ENCODE measurements at places on chromosomes 12 and 14.

DNA sequence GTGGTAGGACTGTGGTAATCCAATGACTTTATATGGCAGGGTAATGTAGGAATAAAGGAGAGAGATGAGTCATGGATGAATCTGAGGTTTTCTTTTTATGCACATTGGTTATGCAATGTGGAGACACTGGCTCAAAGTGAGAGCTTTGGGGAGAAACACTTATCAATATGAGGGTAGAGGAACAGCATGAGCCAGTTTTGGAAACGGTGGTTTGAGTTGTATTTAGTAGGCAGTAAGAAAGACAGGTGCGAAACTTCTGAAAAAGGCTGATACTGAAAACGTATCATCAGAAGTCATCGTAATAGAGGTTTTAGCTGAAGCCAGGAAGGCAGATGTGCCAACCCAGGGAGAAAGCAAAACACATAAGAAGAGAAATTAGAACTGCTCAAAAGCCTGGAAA is 854.8 kb upstream of the SEL1L start:
- DNase-seq, result no peak

DNA sequence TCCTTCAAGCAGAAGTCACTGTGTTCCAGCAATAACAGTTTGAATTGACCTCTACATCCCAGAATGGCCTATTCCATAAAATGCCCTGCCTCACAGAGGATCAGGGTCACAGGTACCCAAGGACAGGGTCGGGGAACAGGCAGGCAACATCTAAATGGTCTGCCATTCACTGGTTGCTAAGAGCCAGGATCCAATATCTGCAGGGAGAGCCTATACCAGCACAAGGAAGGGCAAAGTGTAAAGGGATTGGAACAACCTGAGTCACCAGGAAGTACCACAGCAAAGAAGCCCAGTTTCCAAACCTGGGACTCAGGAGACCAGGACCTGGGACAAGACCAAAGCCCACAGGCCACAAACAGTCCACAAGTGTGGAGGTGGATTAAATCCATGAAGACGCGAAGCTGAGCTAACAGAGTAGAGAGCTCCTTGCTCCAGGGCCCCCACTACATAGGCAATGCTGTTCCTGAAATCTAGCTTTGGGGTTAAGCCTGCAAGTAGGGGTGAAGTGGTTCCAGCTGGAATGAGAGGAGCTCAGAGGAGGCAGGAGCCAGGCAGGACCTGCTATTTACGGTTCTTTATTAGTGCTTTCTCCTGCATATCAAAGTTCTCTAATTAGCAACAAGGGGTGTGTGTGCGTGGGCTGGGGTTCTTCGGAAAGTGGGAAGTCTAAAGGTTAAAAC is 274.3 kb downstream of the BCL11B start:
- no peak for DNase-seq

GRCh38 chr14:50350975-50351374 is 38.9 kb downstream of the DMAC2L start:
- no peak for DNase-seq

GRCh38 chr14:105937253-105938054 is 411.1 kb downstream of the TMEM121 start:
- DNase-seq, result no peak

- DNase-seq, result no peak
Measured at GRCh38 chr14:92929689-92930608, 7.0 kb downstream of the CHGA start.

DNA sequence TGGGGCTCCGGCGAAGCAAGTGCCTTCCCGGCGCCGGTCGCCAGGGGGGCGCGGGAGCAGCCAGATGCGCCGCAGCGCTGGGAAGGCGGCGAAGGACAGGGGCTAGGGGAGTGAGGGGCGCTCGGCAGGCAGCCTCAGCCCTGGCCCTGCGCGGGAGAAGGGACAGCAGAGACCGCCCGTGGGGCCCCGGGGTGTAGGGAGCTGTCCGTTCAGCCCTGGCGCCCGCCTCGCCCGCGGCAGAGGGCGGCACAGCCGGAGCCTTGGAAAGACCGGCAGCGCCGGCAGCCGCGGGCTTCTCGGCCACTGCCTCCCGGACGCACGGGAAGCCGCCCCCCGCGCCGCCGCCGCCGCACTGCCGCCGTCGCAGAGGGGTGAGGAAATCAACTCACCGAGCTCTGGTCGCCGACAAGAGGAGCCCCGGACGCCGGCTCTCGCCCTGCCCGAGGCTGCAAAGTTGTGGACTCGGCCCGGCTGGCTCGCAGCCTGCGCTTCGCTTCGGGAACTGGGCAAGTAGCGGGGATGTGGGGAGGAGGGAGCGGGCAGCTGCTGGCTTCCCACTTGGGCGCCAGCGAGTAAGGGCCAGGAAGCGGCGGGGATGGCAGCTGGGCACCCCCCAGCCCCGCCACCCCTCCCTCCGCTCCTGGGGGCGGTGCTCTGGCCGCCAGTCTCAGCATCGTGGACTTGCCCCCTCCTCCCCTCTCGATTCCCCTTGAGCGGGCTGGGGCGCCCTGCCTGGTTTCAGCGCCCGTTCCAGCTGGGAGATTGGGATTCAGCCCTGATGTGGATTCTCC is at the start of gene ZDHHC22:
Gene ZDHHC22, minus strand, starts transcription at position 578 of the 791 bp plus-strand sequence. CDS start 2,053 bp downstream, outside the sequence.
- DNase-seq, result no peak

GRCh38 chr14:99586054-99586760 is 17.8 kb downstream of the CCDC85C start:
- no peak for DNase-seq

- DNase-seq, result no peak
Measured at GRCh38 chr14:89164168-89165073, 252.6 kb downstream of the FOXN3 start.

DNA sequence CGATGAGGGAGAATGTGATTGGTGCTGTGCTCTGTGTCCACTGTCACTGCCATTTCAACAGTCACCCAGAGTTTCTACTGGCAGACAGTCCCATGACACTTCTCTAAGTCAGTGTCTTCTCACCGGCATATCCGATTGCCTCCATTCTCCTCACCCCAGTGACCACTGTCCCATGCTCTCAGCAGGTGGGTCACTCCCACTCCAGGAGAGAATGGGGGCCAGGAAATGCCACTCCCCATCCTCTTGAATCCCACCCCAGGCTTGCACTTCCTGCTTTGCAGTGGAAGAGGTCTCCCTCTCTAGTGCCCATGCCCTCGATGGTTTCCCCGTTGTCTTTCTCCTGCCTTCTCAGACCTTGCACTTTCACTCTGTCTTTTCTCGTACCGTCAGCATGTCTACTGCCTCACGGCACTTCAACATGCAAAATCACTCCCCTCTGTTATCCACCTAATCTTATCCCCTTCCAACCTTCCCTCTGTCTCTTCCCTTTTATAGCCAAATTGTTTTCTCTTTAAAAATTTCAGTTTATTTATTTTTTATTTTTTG is 2.2 kb upstream of the EP400 start:
- no peak for DNase-seq

- DNase-seq, result no peak
Measured at GRCh38 chr12:93031028-93031427, 101.9 kb upstream of the EEA1 start.

Measured in HL-60 (cell line).